Right cardiac atrium (tissue), 5 donors: ENCODE measurements at places on chromosomes 4 and X. TPM values are rescaled to one million over a fixed set of nuclear protein-coding genes. Genes with fewer than 3 reads are reported as not detected.

Gene ASB9
- 0.89 TPM for total RNA-seq

Gene NAP1L2
- 18.8 TPM for total RNA-seq

Gene ATP2B3
- total RNA-seq: not detected

GRCh38 chrX:136271300-136271699 lies 20.1 kb upstream of the MAP7D3 start:
- DNase-seq: no peak

- no peak for DNase-seq
Observed at GRCh38 chr4:72954811-72955210, 114.7 kb downstream of the COX18 start.

GRCh38 chrX:49238735-49239134 lies 3.5 kb downstream of the CCDC22 start:
- DNase-seq: no peak

DNA sequence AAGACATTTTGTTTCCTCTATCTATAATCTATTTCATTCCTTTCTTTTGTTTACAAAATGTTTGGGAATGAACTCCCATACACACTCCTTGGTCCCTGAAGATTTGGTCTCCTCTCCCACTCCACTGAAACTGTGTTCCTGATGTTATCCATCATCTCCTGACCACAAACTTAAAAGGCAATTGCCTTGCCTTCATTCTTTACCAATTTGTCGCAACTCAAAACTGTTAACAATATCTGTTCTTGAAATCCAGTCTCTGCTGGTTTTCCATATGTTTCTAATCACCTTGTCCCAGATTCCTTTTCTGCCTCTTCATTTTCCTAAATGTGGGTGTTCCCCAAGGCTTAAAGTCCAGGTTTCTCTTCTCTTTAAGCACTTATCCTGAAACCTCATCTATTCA lies 262.2 kb upstream of the TTC29 start:
- no peak for DNase-seq
